ENCODE measurements at places on chromosomes 4 and X.

DNA sequence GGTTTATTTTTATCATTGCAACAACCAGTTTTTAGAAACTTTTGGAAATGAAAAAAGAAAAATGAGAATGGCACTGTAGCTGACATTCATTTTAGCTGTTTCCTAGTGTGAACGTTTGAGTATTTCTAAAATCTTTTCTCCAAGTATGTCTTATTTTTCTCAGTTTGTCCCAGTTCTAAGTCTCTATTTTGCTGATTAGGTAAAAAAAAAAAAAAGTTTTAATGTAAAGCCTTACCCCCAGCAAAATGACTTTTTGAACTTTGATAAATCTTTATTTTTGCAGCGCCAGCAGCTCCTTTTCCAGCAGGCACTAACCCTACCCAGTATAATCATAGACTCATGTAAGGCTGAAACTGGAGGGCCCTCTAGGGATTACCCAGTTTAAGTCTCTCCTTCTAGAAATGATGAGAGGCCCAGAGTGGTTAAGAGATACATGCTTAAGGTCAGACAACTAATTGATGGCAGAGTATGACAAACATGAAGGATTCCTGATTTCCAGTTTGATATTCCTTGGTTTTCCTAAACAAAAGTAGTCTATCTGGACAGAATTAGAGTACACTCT is 84.3 kb upstream of the SLC4A4 start:
- no peak for DNase-seq

DNA sequence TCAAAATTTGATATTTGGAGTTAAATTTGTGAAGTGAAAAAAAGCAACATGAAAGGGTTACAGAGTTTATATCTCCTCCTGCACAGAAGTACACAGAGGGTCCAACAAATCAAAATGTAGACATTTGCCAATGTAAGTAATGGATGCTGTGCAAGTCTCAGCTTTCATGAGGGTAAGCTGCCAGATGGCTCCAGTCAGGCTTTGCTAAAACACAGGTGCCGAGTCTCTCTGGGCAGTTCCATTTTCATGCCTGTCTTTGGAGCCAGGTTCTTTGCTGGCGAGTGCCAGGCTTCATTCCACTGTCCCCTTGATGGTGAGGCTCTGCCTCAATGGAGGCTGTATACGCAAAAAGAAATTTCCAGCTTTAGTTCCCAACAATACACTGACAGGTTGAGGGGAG is 27.9 kb downstream of the SLC4A4 start:
- DNase-seq: no peak

- no peak for DNase-seq
These were observed 106.1 kb upstream of the ATP6AP2 start for GRCh38 chrX:40474645-40475044.

DNA sequence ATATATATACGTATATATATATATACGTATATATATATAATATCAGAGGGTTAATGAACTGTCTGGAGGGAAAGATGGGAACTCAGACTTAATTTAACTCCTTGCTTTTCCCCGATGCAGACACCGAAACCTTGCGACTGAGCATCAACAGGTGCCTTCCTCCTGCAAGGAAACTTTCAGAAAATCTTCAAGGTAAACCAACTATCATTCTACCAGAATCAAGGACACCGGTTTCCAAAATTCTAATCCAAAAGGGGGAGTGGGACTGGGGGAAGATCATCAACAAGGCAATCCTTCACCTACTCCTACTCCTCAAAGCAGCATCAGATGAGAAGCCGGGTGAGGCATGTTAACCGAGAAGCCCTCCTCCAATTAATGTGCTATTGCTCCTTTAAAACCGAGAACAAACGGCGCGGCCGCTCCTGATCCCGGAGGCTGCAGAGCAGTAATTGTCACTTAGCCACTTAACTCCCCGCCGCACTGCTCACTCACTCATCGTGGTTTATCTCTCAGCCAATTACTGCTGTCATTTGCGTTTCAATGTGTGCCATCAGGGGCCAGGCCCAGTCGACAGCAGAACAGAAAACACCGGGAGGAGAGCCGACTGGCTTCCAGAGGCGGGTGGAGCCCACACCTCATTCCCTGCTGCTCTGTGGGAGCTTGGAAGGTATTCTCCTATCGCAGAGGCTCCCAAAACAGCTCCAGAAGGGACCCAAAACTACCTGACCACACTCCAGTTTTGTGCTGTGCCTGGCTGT is 61.7 kb downstream of the MAML3 start:
- DNase-seq: no peak

GRCh38 chr4:123405267-123405865 is 8.8 kb downstream of the SPRY1 start:
- no peak for DNase-seq

GRCh38 chrX:105821471-105822121 is 743 bp upstream of the NRK start:
- DNase-seq: no peak

GRCh38 chr4:117249333-117249732 is 164.0 kb upstream of the TRAM1L1 start:
- DNase-seq: no peak

- no peak for DNase-seq
These were observed 211.1 kb downstream of the ADAMTS3 start for GRCh38 chr4:72357908-72358307.

DNA sequence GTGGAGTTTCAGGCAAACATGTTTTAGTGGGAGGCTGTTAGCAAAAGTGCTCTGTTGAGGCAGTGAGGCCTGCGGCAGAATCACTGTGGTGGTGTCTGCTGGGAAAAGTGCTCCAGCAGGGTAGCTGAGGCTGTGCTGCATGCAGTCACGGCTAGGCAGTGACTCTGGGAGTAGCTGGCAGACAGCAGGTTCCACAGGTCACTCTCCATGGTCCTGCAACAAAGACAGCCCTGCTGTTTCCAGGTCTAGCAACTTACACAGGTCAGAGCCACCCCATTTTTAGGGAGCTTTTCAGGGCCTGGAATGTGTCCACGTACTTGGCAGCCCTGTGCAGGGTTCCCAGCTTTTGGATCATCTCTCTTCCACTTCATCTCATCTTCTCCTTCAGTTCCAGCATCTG is 184.3 kb downstream of the NAA11 start:
- no peak for DNase-seq

DNA sequence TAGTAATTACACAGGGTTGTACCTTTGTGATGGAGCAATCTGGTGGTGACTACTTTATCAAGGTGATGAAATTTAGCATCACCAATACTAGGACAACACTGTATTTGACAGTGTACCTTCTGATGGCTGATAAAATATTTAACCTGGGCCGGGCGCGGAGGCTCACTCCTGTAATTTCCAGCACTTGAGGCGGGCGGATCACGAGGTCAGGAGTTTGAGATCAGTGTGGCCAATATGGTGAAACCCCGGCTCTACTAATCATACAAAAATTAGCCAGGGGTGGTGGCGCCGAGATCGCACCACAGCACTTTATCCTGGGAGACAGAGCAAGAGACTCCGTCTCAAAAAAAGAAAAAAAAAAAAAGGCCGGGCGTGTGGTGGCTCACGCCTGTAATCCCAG is 1.9 kb upstream of the TAF1 start:
- DNase-seq: no peak

All from CD4-positive, alpha-beta T cell treated with Interleukin-17A for 1 hour (primary cell).